Naive thymus-derived CD8-positive, alpha-beta T cell (primary cell): ENCODE measurements at places on chromosomes 16 and 17. TPM values are rescaled to one million over a fixed set of nuclear protein-coding genes. Genes with fewer than 3 reads are reported as not detected.

MFSD6L gene
- not detected for polyA plus RNA-seq

DNA sequence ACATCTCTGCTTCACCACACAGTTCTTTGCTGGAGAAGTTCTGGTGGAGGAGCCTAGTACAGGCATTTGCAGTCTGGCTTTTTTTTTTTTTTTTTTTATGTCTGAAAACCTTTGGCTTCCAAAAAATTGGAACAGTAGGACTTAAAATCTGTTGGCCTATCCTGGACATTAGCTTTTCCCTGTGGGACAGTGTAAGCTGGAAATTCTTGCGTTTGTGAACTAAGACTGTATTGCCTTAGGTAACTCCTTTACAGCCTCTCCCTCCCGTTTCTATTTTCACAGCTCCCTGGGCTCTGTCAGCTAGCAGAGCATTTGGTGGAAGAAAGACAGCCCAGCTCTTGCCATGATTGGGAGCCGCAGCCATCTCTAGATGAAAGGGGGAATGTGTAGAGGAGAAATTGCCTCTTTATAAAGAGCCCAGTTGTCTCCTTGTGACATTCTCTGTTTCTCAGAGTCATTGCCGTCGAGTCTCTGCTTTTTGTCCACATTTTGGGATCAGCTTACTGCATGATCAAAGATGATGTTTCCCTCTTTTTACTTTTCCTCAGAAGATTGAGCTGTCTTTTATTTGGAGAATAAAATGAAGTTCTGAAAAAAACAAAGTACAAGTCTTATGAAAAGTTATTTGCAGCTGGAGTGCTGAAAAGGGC lies 227.5 kb downstream of the SPECC1 start:
- no peak for DNase-seq

DNA sequence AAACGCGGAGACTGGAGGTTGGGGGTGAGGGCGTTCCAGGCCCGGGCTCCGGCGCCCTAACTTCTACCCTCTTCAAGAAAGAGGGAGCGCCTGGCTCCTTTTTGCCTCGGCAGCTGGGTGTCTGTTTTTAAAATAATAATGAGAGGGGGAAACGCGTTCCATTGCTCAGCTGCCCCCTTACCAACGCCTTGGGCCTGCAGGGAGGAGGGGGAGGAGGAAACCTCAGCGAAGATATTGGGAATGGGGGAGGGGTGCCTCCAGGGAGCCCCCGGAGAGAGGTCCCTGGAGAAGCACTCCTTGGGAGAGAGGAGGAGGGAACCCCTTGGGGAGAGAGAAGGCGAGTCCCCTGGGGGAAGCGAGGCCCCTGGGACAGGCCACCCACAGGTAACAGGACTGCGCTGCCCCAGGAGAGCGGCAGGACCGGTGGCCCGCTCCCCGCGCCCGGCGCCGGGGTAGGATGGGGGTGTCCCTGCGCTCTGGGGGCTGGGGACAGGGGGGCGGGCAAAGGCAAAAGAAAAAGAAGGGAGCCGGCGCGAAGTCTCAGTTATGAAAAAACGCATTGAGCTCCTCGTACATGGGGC lies 2.7 kb downstream of the NEUROD2 start:
- no peak for DNase-seq

GRCh38 chr17:74842599-74843351 lies 16.9 kb downstream of the GRIN2C start:
- DNase-seq, result no peak

DNA sequence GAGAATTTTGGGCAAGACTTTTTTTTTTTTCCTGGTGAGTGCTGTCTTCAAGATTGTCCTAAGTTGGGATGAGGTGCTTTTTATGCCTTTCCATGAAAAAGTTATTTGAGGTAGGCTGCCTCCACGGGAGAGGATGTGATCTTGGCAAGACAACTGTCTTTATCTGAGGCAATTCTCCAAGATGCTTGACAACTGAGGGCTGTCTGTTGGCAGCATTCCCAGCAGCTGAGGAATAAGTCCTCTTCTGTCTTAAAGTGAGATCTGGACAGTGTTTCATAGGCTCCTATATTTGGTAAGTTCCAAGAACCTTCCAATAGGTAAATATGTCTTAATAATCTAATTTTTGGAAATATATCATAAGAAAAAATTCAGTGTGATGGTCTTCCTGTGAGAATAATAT lies 662.0 kb downstream of the CDH11 start:
- no peak for DNase-seq

- no peak for DNase-seq
These were observed 9.9 kb upstream of the ADGRG1 start for GRCh38 chr16:57618296-57619132.

- no peak for DNase-seq
These were observed 9.7 kb downstream of the MPRIP start for GRCh38 chr17:17051791-17052461.

DNA sequence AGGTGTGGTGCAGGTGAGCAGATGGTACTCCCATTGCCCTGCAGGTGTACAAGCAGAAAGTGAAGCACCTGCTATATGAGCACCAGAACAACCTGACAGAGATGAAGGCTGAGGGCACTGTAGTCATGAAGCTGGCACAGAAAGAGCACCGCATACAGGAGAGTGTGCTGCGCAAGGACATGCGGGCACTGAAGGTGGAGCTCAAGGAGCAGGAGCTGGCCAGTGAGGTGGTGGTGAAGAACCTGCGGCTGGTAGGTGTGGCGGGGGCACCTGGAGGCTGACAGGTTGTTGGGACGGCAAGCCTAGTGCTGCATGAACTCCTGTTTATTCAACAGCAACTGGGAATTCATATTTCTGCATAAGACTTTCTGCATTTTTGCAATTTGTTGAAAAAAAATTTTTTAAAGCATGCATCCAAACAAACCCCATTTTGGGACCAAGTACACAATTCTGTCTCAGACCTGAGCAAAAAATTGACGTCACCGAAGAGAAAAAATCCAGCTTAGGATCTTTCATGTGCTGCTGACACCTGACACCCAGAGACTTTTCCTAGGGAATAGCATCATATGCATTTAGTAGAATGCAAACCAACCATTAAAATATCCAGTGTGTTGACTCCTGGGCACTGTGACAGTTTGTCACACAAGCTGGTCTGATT lies 13.5 kb upstream of the DBNDD1 start:
- no peak for DNase-seq

LDHD gene
- not detected for polyA plus RNA-seq

DNA sequence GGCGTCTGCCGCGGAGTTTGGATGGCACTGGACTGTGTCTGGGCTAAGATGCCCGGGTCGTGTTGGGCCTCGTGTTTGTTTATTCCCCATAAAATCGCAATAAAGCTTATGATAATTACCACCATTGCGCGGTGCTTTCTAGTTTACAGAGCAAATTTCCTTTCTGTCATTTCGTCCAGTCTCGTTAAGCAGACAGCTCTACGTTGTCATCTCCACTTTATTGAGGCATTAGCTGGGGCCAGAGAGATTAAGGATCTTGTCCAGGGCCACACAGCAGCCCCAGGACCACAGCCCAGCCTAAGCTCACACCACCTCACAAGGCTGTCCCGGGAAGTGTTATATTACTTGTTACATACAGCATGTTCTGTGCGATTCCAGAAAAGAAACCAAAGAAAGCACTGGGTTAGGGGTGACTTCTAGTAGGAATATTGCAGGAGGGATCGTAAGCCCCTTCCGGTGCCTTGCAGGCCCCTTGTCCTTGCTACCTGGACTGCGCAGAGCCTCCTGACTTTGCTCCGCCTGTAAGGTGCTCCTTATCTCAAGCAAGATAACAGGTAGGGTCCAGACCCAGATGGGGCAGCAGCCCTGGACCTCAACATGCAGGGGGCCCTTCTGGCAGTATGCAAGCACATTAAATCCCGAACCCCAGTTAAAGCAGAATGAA lies 6.3 kb downstream of the NOS2 start:
- no peak for DNase-seq

- no peak for DNase-seq
These were observed 16.2 kb upstream of the RHBDL3 start for GRCh38 chr17:32249475-32249874.

- no peak for DNase-seq
These were observed 85.6 kb upstream of the NETO2 start for GRCh38 chr16:47229053-47230050.

ATP1B2 gene
- 0.17 TPM for polyA plus RNA-seq

DNA sequence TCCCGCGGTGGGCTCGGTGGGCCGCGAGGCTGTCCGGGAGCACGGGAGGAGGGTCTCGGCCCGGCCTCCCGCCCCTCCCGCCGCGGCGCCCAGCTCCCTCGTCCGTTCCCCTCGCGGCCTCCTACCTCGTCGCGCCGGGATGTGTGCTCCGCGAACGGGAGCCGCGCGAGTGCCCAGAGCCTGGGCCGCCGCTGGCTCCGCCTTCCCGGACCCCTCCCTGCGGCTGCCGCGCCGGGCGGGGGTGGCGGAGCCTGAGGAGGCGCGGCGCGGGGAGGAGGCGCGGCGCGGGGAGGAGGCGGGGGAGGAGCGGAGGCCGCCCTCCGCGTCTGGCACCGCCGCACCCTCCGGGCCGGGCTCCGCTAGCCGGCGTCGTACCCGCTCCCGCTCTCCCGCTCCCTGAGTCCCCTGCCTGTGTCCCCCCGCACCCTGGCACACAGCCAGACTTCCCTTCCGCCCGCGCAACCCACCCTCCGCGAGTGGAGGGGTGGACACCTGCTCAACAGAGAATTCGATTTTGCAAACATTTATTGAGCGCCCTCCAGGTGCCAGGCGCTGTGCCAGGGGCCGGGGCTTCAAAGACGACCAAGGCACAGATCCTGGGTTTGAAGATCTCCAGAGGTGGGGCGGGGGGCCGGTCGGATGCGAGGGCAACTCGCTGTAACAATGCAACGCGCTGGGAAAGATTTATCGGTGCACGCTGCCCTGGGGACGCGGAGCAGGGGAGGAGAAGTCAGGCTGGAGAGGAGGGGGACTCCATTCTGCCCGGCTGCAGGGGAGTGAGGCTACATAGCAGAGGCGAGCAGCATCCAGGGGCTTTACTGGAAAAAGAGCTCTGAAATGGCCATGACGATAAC lies at the start of gene MPP3:
Gene MPP3 (minus strand): TSS at position 171 of the 854 bp plus-strand sequence. CDS start 1,240 bp downstream, outside the sequence.
- peak; percentile 39 for DNase-seq

CFAP97D1 gene
- polyA plus RNA-seq, result not detected

KRTAP2-2 gene
- not detected for polyA plus RNA-seq

- DNase-seq, result no peak
These were observed 63.7 kb downstream of the RPTOR start for GRCh38 chr17:80608326-80608725.

DNA sequence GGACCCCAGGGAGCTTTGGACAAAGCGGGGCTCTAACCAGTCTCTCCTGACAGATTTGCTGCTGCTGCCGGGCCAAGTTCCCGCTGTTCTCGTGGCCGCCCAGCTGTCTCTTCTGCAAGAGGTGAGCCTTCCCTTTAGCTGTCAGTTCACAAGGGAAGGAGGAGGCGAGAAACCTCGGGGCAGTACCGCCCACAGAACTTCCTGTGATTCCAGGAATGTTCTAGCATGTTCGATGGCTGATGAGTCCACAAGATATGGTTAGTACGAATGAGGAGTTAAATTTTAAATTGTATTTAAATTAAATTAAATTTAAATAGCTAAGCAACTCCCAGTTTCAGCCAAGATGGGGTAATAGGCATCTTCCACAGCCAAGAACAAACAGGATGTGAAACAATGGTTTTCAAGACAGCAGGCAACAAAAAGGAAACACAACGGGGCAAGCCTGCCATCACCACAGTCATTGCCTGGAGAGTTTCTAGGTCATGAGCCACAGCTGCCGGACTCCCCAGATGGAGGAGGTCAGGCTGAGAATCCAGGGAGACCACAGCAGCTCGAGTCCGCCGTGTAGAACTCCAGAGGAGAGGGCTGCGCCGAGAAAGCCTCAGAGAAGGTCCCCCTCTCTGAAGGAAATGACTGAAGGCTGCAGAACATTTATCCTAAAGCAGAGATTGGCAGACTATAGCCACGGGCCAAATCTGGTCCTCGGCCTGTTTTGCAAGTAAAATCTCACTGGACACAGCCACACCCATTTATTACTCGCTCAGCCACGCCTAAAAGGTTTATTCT lies 9.5 kb upstream of the TCF25 start:
- peak; percentile 51 for DNase-seq

- no peak for DNase-seq
These were observed 16.3 kb downstream of the ADAD2 start for GRCh38 chr16:84207251-84207650.

GRCh38 chr17:76307299-76307965 lies 644 bp downstream of the QRICH2 start:
- DNase-seq, result no peak

- DNase-seq, result no peak
These were observed at the start of gene ASPA for GRCh38 chr17:3475812-3476610. ASPA (plus strand) TSS chr17:3475997; CDS start chr17:3476160, 163 bp downstream.

- no peak for DNase-seq
These were observed 3.3 kb upstream of the FN3KRP start for GRCh38 chr17:82713071-82713723.

DNA sequence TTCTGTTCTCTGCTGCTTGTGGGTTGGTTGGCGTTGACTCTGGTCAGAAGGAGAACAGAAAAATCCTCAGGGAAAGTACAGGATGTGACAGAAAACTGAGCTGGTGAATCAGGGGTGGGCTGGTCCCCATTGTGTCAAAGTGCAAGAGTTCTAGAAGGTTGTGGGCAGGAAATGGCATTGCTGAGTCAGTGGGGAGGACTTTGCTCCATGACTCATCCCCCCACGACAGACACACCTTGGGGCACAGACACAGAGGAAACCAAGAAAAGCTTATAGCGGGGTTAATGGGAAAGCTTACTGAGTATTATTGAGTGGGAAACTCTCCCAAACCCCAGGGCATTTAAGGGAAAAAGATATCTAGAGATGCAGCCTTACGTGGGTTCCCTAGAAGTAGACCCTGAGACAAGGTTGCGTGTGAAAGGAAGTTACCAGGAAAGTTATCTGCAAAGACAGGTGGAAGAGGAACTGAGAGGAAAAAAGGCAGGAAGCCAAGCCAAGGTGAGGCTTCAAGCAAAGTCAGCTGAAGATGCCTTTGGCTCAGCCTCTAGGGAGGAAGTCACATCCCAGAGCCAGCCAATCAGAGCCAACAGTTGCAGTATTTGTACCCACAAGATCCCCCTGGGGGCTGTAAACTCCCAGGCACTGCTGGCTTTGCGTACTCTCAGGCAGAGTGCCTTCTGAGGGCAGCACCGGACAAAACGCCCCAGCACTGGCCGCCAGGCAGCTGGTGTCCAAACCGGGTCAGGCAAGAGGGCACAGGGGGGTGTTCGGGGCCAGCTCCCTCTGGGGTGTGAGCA lies 86.4 kb downstream of the FOXL1 start:
- no peak for DNase-seq

DNA sequence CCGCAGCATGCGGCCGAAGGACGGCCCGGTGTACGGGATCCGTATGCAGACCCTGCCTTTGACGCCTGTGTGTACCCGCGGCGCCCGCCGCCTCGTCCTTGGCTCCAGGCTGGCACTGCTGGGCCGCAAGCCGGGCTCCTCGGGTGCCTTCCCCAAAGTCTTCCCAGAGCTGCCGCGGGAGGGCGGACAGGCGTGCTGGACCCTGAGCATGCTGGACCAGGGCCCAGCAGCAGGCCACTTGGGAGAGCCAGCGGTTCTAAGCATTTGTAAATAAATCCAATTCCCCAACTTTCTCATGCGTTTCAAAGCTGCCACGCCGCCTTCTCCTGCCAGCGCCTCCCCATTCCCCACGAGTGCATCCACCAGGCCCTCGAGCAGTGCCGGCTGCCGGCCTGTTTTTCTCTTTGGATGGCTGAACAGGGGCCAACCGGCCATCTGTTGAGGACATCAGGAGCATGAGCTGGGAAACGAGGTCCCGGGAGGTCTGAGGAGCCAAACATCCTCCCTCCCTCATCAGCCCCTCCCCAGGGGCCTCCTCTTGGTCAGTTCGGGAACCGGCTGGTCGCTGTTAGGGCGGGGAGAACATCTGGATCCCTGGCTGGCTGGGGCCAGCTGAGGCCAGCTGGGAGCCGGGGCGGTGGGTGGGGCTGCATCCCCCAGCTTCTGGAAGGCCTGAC lies 20.5 kb upstream of the PABPN1L start:
- DNase-seq, result no peak

AOC2 gene
- polyA plus RNA-seq, result 0.06 TPM

ZFHX3 gene
- not detected for polyA plus RNA-seq

CDT1 gene
- 0.26 TPM for polyA plus RNA-seq
